ENCODE measurements at places on chromosomes 2 and 18.
A peak's percentile ranks its signal among the peaks of the same experiment; 100 is the strongest.

DNA sequence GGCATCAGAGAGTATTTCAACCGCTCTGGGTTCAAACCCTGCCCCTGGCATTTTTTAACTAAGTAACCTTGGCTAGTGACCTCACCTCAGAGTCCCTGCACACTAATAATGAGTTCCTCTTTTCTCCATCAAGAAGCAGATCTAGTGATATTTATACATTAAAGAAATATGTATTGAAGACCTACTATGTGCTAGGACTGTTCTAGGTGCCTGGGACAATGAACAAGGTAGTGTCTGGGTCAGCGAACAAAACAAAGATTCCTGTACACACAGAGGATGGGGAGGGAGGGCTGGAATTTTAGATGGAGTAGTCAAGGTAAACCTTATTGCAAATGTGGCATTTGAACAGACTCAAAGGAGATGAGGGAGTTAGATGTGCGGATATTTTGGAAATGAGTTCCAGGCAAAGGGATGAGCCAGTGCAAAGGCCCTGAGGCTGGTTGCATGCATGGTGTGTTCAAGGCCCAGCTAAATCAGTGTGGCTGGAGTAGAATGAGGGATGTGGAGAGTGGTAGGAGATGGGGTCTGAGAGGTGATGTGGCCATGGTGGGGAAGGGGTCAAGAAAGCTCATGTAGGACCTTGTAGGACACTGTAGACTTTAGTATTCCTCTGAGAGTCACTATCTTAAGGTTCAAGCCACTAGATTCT, 57.6 kb upstream of the FZD7 start:
- DNase-seq: no peak

GRCh38 chr18:3604498-3605408, 154.8 kb downstream of the TGIF1 start:
- no peak for DNase-seq

GRCh38 chr2:771538-771937, 94.3 kb upstream of the TMEM18 start:
- DNase-seq: no peak

DNA sequence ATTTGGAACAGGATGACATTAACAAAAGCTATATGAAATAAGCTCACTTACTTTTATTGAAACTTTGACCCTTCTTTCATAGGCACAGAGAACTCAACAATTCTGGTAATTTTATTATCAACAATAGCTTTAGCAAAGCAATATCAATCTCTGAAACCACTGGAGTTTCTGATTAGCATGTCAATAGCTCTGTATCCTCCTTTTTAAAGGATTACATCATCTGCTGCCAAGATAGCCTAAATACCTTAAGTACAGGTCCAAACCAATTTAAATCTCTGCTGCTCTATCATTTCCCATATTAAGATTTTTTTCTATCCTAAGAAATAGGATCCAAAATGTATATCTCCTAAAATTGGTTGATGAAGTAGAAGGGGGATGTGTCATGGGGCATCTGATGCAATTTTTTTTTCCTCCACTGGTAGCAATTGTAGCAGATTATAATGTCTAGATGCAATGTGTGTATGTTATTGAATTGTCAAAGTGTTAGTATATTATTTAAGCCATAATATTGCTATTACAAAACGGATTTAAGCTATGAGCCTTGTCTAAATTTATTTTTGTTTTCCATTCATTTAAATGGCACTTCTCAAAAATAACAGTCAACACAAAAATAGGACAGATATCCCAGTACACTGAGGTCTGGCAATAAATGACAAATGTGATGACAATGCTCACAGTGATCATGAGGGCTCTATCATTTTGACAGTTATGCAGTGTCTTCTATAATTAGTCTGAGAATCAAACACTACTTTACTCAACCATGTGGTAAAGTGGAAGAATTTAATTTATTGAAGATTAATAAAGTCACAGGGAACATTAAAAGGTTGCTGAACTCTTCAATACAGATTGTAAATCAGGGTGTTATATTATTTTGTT, 328.4 kb downstream of the CDH7 start:
- no peak for DNase-seq

GRCh38 chr2:137228566-137228965, 463.2 kb downstream of the THSD7B start:
- no peak for DNase-seq

DNA sequence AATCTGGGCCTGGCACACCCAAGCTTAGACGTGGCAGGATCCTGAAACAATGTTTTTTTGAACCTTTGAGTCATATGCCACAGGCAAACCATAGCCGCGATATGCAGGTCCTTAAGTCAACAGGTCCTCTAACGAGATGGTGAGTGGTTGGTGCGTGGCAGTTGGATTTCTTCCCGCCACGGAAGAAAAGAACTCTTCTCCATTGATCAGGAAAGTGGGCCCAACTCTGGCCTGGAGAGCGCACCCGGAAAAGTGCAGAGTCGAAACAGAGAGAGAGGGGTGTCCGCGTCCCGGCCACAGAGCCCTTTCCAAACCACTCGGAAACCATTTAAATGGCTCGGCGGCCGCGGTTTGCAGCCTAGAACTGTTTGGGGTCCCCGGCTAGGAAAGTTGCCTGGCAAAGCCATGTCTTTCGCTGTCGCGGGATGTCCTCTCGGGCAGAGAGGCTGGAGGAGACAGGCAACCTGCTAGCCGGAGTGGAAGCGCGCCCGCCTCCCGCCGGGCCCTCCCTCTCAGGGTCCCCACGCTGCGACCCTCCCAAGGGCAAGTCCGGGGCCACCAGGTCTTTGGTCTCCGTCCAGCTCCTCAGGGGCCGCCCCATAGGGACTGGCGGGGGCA, 777 bp downstream of the GALNT3 start:
- no peak for DNase-seq

- DNase-seq: no peak
Measured at GRCh38 chr2:150350500-150350899, 137.0 kb downstream of the RND3 start.

- DNase-seq: no peak
Measured at GRCh38 chr2:229164545-229165249, 106.4 kb downstream of the PID1 start.

- no peak for DNase-seq
Measured at GRCh38 chr2:58803192-58803591, 562.1 kb upstream of the FANCL start.

DNA sequence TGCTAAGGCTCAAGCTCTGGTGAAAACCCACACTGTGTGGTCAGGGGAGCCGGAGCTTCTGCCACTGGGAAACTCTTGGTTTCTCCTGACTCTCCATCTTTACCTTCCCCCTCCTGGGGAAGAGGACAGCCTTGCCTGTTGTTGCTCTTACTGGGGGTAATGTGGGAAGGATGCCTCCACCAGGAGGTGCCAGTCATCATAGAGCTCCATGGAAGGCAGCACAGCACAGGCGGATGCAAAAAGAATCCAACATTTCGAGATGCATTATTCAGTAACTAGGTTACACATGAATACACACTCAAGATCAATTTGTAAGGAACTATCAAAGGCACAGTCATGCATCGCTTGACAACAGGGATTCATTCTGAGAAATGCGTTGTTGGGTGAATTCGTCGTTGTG, 322.6 kb downstream of the AFF3 start:
- DNase-seq: no peak

DNA sequence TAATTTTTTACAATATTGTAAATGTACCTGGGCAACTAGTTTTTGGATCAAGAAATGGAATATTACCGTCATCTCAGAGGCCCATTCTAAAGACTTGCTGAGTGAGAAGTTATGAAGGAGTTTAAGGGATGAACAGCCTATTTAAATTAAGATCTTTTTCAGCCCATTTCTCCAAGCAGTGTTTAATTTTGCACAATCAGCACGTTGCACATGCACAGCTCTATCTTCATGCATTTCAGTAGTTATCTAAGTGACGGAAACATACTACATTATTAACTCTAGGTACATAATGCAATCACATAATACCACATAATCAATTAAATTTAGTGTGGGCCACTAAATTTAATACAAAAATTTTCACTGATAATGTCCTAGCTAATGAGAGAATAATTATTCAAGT, 582.1 kb upstream of the DSEL start:
- no peak for DNase-seq

DNA sequence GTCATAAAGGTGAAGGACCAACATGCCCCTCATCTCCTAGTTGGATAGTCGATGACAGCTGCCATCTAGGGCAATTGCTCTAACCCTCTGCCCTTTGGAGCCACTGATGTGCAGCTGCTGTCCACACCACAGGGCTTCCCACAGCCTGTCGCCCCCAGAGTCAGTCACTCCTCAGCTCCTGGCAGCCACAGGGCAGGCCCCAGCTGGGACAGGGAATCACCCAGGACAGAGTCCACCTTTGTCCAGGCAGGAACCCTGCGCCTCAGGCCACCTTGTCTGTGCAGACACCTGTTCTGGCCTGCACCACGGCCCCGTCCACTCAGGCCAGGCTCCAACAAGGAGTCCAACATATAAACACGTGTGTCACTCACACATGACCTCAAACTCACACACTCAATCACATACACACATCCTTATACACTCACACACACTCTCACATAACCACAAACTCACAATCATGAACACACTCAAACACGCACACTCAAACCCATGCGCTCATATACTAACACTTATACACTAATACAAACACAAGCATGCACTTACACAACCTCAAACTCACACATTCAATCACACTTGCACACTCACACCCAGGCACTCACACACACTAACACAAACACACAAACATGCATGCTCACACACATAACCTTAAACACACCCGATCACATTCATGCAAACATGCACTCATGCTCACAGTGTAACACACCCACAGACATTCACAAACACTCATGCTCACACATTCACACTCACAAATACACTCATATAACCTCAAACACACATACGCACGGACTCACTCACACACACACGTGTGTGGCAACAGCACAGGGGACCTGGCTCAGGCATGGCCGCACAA, 29.7 kb downstream of the HDAC4 start:
- DNase-seq: peak; percentile 8

DNA sequence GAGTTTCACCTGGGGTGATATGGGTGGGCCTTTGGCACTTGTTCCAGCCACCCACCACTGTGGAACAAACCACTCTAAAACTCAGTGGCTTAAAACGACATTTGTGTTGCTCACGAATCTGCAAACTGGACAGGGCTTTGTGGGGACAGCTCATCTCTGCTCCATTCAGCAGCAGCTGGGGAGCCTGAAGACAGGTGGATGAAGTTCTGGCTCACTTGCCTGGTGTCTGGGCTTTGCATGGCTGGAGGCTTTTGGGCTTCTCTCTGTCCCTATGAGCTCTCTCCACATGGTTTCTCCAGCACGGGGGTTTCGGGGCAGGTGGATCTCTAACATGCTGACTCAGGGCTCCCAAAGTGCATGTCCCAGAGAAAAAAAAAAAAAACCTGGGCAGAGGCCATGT, 93.0 kb upstream of the GLI2 start:
- no peak for DNase-seq

DNA sequence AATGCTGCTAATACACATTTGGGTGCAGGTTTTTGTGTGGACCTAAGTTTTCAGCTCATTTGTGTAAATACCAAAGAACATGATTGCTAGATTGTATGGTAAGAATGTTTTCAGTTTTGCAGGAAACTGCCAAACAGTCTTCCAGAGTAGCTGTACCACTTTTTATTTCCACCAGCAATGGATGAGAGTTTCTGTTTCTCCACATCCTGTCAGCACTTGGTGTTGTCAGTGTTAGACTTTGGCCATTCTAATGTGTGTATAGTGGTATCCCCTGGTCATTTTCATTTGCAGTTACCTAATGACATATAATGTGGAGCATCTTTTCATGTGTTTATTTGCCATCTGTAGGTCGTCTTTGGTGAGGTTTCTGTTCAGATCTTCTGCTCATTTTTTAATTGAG, 336.4 kb downstream of the GBX2 start:
- no peak for DNase-seq

DNA sequence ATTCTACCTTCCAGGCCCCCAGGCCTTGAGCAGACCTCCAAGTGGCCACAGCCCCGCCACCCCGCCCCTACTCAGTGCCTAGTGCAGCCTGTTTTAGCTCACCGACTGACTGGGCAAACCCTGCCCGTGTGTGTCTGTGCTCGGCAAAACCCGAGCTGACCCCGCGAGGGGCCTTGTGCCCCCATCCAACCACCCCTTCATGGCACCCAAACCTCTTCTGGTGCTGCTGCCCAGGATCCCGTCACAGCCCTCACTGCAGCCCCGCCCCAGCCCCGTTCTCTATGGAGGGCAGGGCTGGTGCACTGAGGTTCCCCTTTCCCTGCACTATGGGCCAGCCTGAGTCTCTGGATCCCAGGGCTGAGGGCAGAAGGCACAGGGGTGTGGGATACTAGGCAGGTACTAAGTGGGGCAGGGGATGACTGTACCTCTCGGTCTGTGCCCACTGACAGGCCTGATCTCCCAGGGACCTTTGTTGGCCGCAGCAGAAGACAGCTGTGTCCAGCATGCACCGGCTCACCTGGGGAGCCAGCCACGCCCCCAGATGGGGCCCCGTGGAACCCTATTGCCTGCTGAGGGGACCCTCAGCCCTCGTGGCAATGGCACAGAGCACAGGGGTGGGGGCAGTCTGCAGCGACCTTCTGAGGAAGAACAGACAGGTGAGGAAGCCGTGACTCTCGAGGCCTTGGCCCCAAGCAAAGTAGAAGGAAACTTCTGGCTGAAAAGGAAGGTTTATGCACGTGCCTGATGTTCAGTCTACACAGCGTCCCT, 69.9 kb upstream of the OTOS start:
- DNase-seq: no peak

- no peak for DNase-seq
Measured at GRCh38 chr18:72940986-72941385, 73.2 kb upstream of the NETO1 start.

GRCh38 chr18:49682173-49682802, 120.4 kb downstream of the LIPG start:
- no peak for DNase-seq

DNA sequence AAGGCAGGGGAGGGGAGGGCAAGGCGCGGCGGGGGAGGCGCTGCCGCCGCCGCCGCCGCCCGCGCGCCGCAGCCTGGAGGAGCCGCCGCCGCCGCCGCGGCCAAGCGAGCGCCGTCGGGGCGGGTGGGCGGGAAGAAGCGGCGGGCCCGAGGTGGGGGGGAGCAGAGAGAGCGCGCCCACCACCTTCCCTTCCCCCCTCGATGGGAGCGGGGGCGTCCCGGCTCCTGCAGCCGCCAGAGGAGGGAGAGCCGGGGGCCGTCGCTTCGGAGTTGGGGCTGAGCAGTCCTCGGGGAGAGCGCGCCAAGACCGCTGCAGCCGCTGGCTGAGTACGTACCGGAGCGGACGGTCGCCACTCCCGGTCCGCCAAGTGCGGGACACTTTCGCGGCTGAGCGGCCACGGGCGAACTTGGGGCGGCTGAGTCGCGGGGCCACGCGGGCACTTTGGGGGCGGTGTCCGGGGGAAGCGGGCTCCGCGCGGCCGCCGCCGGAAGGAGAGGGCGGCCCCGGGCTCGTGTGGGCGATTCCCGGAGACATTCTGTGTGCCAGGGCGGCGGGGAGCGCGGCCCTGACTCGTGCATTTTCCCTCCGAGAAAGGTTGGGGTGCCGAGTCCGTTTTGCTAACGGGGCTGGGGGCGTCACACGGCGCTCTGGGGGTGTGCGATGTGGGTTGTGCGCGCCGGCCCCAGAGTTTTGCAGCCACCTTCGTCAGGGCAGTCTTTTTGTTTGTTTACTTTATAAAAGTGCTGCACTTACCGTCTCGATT, at the start of gene NAB1:
TSS of gene NAB1 (plus strand) at position 49 of the 763 bp plus-strand sequence. CDS start 10,094 bp downstream, outside the sequence.
- peak; percentile 77 for DNase-seq

- DNase-seq: no peak
Measured at GRCh38 chr18:65610939-65611338, 139.9 kb upstream of the CDH7 start.

- DNase-seq: peak; percentile 89
Measured at GRCh38 chr2:14634489-14635390, 2.2 kb downstream of the LRATD1 start.
